ENCODE measurements at places on chromosomes 7 and 10.

- DNase-seq, result peak; percentile 22
Observed at GRCh38 chr10:73819513-73820093, 8.2 kb upstream of the NDST2 start.

GRCh38 chr10:2882628-2883027 lies 184.7 kb upstream of the PFKP start:
- DNase-seq, result no peak

DNA sequence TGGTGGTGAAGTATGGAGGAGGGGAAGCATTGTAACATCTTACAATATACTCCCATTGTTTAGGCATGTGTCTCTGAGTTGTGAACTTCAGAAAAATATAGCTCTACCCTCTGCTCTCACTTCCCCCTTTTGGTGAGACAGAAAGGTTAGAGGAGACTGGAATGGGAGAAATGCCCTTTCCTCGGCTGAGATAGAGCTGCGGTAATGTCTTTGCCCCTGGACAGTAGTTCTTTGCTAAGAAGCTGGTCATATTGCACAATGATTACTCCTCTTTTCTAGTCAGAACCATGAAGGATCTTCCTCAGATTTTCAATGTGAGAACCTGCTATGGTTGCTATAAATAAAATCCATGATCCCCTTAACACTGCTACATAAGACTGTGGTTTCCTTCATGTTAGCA lies 171.0 kb downstream of the SEM1 start:
- DNase-seq, result no peak

DNA sequence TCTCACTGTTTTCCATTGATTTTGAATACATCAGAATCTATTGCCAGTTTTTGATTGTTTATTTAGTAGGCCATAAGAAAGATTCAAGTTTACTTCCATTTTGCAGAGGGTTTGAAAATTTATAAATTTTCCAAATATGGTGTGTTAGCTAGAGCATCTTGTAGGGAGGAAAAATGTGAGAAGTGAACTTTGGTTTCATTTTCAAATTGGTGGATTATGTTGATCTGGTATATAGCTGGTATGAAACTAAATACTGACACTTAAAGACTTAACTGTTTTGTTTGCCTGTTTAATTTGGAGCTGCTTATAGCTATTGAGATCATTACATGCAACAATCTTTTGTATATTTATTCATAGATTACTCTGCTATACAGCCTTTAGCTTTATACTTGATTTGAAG lies 108.1 kb downstream of the ADAM22 start:
- DNase-seq, result no peak

DNA sequence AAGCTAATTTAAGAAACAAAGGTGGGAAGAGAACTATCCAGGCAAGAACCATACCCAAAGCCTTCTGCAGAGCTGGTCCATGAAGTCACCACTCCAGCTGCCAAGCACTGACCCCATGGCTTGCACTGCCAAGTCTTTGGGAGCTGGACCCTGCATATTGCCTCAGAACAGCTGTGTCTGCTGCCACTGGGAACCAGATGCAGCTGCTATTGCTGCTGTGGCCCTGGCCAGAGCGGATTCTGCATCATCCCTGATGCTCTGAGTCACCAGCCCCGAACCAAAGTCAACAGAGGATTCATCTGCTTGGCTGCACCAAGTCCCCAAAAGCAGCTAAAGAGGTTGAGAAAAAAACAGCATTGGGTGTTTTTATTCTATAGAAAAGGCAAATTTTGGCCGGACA lies 39.2 kb upstream of the GSAP start:
- peak; percentile 67 for DNase-seq

DNA sequence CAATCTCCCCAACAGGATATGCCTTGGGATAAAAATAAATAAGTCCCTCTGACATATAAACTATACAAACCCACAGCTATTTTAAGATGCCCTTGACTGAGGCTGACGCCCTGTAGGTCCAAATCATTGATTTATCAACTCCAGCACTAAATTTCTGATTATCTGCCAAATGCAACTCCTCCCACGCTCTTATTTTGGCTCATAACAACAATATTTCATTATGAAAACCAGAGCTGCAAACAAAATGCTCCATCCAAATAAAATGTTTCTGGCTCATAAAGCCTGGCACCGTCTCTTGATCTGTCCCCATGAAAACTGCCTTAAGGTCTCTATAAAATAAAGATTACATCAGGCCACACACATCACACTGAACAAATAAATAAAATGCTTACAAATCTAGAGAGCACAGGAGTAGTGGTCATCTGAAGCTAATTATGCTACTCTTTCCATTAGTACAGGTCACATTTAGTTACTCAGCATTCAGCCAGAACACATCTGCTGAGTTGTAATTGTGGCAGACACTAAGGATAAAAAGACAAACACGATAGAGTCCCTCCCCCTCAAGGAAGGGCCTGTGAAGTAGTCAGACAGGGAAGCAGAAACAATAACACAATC lies 28.8 kb downstream of the CACUL1 start:
- DNase-seq, result no peak

- DNase-seq, result peak; percentile 98
Observed at GRCh38 chr7:34747867-34748727, 90.1 kb downstream of the NPSR1 start.

DNA sequence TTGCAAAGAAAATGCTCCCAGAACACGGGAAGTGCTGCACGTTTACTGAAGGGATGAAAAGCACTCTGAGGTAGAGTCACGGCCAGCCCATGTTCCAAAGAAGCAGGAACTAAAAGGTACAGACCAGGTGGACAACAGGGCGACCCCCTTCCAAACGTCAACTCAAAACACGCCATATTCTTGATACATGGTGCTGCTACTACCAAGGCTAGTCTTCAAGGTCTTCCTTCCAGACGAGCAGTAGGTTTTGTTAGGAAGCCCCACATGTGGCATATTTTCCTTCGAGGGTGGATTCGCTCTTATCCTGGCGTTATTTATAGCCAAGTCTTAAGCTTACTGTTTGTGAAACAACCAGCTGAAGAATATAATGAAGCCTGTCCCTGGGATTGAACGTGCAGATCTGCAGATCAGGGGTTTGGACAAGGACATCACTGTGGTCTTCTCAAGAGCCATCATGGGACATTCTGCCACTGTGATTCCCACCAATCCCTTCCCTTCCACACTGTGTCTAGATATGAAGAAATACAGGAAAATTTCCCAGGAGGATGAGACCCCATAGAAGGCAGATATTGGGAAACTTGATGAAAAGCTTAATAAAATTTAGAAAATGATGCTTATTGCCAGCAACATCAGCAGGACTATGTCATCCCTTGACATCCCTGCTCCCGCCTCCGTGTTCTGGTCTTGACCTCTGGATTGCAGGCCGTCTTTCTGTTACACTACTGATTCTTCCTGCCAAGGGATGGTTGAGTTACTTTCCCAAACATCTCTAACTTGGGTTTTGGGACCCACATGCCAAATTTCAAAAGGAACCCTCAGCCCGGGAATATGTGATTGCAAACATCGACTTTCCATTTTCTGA lies 734.4 kb downstream of the PARD3 start:
- DNase-seq, result no peak

DNA sequence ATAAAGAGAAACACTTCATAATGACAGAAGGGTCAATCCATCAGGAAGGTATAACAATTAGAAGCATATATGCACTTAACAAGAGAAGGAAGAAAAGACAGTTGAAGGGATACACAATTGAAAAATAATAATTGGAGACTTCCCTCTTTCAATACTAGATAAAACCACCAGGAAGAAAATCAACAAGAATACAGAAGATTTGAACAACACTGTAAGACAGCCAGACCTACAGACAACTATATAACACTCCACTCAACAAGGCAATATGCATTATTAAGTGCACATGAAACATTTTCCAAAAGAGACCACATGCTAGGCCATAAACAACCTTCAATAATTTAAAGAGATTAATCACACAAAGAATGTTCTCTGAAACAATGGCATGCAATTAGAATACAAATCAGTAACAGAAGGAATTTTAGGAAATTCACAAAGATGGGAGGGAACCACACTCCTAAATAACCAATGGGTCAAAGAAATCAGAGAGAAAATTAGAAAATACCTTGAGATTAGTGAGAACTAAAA lies 35.1 kb downstream of the ZNF438 start:
- no peak for DNase-seq

GRCh38 chr7:108328174-108328651 lies 128.0 kb downstream of the NRCAM start:
- no peak for DNase-seq

DNA sequence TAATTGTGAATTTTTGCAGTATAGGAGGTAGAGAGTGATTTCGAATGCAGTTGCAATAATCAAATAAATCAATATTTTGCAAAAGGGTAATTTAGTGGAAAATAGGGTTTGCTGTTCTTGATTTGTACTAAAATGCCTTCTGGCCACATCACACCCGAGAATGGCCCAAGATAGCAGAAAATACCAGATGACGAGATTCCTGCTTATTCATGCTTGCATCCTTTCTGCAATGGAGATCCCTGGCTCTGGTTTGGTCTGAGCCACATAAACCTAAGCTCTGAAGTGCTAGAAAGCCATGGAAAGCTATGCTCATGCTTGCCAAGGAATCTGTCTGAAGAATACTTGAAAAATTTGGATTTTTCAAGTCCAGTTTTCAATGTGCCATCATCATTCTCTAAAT lies 634.2 kb upstream of the COBL start:
- DNase-seq, result peak; percentile 86

GRCh38 chr10:99431190-99431760 lies 851 bp upstream of the GOT1 start:
- DNase-seq, result peak; percentile 66

DNA sequence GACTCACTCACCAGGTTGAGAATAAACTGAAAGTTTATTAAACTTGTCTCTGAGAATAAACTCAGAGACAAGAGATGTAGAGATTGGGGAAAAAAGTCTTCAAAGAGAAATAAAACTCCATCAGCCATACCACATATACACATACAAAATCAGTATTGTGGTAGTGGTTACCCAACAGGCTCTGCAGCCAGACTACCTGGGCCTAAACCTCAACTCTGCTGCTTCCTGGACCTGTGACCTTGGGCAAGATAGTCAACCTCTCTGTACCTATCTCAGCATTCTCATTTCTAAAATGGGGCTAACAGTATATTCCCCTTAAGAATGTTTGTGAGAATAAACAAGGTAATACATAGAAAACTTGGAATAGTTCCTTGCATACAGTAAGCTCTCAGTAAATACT lies 15.3 kb downstream of the TPK1 start:
- DNase-seq, result no peak

GRCh38 chr7:25399000-25399750 lies 170.9 kb upstream of the NPVF start:
- DNase-seq, result no peak

DNA sequence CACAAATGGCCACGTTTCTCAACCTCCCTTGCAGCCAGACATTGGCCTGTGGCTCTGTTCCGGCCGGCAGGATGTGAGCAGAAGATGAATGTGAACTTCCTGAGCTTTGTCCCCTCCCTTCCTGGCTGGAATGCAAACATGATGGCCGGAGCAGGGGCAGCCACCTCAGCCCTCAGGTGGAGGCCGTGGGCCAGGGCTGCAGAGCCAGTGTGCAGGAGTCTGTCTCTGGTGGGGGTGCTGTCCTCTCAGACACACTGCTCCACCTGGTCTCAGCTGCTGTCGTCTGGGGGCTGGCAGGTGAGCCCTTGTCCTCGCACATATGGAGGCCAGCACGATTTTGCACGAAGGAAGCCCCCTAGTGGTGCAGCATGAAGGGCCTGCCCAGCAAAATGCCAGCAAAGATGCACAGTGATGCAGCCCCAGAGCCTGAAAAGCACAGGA lies 25.3 kb upstream of the PWWP2B start:
- no peak for DNase-seq

GRCh38 chr7:94782777-94783176 lies 124.6 kb upstream of the PPP1R9A start:
- DNase-seq, result no peak

- peak; percentile 72 for DNase-seq
Observed at GRCh38 chr10:110758898-110759297, 112.8 kb upstream of the PDCD4 start.

DNA sequence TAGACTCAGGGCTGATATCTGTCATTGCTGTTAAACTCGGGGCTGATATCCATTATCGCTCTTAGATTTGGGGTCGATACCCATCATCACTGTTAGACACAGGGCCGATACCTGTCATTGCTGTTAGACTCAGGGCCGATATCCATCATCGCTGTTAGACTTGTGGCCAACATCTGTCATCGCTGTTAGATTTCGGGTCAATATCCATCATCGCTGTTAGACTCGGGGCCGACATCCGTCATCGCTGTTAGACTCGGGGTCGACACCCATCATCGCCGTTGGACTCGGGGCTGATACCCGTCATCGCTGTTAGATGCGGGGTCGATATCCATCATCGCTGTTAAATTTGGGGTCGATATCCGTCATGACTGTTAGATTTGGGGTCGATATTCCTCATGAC lies 54.8 kb downstream of the BEND7 start:
- DNase-seq, result no peak

DNA sequence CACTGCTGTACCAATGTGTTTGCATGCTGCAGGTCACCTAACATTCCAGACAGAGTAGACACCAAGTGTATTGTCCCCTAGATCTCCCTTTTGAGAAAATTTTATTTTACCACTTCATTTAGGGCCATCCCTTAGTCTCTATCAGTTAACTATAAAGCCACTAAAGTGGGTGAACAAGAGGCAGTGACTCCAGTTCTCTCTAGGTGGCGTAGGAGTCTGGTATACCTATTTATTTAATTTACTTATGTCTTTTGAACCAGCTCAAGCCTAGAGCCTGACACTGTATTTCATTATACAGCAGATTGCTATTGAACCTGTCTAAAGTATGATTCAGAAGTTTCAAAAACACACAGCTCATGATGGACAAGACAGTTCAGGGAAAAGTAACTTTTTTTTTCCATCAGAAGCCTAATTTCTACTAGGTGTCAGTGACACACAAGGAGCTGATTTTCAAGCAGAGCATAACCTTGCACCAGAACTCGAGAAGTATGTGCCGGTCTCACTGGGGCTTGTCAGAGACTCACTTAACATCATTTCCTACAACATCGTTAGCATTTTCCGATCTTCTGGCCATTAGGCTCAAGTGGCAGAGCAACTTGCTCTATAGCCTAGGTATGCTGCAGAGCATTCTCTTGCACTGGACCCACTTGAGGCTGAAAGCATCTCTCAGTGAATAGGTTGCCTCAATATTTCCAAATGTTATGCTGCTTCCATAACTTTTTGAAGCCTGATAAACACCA lies 175.4 kb downstream of the CDC14C start:
- peak; percentile 16 for DNase-seq

DNA sequence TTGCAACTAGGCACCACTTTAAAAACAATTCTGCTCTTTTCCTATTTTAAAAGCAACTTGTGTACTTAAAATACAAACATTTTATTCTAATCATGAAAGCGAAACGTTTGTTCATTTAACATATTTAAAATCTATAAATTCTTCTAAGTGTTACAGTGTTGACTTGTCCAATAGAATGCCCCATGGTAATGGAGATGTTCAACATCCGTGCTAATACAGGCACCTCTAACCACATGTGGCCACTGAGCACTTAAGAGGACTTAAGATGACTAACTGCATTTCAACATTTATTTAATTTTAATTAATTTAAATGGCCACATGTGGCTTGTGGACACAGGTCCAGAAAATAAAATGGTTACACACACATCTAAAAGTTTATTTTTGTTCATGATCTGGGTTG lies 115.1 kb downstream of the TPK1 start:
- no peak for DNase-seq

- no peak for DNase-seq
Observed at GRCh38 chr7:92729751-92730150, 106.6 kb downstream of the CDK6 start.

All from kidney tubule cell (primary cell).